ENCODE measurements at places on chromosomes 5 and 9.

DNA sequence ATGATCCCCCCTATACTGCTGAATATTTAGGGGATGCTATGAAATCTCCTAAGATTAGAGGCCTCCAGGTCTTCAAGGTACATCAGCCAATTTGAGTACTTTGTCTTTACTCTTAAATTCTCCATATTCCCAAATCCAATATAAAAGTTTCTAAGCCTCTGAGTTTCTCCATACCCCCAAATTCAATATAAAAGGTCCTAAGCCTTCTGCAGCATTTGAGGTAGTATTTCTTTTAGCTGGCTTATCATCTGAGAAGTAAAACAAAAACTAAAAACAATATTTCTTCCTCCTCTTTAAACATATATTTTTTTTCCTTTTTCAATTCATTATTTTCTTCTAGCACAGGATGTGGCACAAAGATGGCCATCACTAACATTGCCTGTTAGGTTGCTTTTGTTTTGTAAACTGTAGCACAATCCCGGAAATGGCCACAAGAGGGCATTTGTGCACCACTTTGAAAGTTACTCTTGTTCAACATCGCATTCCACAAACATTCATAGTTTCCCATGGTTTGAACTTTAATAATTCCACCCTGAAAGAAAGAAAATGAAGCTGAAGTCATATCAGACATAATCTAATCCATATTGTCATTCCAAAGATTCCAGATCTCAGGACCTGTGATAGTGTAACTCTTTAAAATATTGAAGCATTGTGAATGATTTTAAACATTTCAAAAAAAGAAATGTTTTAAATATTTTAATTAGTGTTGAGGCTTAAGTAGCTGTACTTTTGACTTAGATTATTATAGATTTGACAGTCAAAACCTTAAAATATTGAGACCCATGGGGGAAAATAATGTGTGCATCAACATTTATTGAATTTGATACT is 21.0 kb upstream of the SCGB3A2 start:
- DNase-seq: peak; percentile 32

DNA sequence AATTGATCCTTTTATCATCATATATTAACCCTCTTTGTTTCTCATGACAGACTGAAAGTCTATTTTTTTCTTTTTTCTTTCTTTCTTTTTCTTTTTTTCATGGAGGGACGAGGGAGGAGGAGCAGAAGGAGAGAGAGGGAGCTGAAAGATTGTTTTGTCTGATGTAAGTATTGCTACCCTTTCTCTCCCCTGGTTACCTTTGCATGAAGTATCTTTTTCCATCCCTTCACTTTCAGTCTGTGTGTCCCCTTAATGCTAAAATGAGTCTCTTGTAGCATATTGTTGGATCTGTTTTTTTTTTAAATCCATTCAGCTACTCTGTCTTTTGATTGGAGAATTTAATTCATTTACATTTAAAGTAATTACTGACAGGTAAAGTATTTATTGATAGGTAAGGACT is 27.5 kb upstream of the SERINC5 start:
- DNase-seq: no peak

- no peak for DNase-seq
Observed at GRCh38 chr9:89994988-89995613, 390.3 kb downstream of the GADD45G start.

DNA sequence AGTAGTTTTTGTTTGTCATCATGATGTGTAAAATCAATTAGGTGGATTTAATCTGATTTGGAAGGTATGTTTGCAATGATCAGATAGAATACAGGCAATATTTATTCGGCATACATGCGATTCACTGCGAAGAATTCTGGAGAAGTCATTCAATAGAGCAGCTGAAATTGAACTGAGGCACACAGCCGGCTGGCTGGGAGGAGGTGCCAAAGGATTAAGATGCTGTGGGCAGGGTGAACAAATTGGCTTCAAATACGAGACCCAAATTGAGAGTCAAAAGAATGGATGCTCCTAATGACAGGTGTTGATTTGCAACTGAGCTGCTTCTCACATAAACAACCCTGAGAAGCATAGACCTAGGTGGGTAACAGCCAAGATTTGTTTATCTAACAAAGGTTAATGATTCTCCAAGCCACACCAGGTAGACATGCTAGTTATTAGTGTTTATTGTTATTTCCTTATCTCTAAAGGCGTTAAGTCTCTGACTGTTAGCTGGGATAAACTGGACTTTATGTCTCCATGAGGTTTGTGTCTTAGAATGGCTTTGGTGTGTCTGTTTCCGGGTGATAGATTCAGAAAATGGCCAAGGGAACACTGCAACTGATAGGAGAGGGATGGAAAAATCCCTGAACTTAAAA is 55.3 kb upstream of the CLINT1 start:
- no peak for DNase-seq

DNA sequence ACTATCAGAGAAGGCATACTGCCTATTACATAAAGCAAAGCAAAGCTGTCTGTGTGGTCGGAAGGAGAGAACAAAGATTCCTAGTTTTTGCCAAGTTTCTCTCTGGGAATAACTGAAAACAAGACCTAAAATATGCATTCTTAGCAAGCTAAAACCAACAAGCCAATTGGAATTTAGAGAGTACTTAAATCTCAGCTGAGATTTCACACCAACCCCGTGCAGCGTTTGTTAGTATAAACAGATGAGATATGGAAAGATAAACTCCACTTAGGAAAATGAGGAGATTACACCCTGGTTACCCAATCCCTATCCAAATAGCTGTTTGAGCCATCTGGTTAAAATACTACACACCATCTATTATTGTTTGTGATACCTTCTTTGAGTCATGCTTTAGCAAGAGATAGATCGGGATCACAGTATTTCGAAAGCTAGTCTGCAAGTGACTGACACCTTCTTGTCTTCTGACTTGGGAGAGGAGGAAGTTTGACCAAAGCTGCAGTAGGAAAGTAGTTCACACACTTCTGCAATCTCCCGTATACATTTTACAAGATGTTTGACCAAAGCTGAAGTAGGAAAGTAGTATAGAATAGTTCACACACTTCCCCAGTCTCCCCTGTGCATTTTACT is 18.2 kb downstream of the FAF2 start:
- no peak for DNase-seq

DNA sequence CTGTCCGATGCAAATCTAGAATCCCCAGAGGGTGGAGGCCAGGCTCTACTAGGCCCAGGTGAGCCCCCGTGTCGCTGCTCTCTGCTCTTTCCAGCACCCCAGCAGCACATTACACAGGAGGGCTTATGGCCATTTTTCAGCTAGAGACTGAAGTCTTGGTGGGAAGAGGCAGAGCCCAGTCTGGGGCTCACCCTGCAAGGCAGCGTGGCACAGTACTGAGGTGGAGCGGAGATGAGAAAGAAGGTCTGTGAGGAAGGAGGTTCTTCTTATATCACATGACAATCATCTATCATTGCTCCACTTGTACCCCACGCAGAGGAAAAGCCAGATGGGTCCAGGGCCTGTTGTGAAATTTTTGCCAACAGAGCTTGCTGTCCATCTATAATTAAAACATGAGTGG is 10.0 kb upstream of the KIF12 start:
- DNase-seq: no peak

GRCh38 chr5:171499611-171500010 is 80.2 kb downstream of the FGF18 start:
- DNase-seq: no peak

- DNase-seq: no peak
Observed at GRCh38 chr9:114190563-114190905, 35.2 kb downstream of the COL27A1 start.

GRCh38 chr9:3903273-3903672 is 377.5 kb upstream of the RFX3 start:
- DNase-seq: no peak

GRCh38 chr5:42360056-42360455 is 63.2 kb upstream of the GHR start:
- DNase-seq: no peak

GRCh38 chr5:14462681-14463080 is 118.9 kb upstream of the OTULINL start:
- DNase-seq: no peak

- no peak for DNase-seq
Observed at GRCh38 chr9:114416906-114417305, 29.1 kb upstream of the AKNA start.

DNA sequence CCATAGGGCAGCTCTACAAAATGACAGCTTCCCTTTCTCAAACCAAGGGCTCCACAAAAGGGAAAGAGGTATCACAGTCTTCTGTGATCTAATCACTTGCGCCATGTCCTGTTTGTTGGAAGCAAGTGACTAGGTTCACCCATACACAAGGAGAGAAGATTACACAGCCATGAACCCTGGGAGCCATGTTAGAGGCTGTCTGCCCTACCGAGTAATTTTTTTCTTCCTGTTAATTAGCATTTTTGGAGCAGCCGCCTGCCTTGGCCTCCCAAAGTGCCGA is 33.2 kb upstream of the GOLPH3 start:
- DNase-seq: no peak

DNA sequence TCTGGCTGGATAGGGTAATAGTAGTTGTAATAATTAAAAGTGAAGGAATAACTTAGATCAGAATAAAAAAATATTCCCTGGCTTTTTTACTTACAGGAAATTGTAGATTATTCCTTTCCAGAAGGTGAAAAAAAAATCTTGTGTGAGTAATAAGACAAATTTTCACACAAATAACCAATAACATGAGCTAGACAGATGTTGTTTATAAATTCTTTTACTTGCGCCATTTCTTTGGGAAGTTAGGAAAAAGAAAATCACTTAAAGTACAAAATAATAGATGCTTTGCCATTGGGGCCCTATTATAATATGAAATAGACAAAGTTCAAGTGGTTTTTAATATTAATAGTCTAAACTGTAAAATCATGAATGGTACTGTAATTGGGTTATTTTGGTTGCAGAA is 204.1 kb downstream of the ARRDC3 start:
- DNase-seq: no peak

GRCh38 chr5:172958331-172959046 is 735 bp upstream of the RPL26L1 start:
- DNase-seq: peak; percentile 76

GRCh38 chr5:155546075-155546474 is 532.5 kb downstream of the KIF4B start:
- DNase-seq: no peak

DNA sequence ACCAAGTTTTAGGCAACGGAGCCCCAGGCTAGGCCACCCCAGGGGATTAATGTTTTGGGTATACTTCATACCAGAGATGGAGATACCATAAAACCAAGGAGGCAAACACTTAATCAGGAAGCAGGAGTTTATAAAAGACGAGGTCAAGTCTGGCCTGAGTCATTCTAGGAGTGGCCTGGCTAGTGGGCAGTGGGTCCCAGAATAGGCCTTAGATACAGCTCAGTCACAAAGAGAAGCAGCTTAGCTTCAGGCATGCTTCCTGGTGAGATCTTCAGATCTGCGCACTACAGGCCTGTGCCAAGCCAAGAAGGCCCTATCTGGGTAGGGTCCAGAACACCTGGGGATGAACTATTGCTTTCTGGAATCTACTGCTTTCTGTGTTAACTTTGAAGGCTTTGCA is 20.6 kb upstream of the NR5A1 start:
- DNase-seq: no peak

- no peak for DNase-seq
Observed at GRCh38 chr9:99445371-99445891, 223.3 kb downstream of the SEC61B start.

GRCh38 chr5:176788941-176789872 is 21.2 kb upstream of the UNC5A start:
- DNase-seq: no peak

DNA sequence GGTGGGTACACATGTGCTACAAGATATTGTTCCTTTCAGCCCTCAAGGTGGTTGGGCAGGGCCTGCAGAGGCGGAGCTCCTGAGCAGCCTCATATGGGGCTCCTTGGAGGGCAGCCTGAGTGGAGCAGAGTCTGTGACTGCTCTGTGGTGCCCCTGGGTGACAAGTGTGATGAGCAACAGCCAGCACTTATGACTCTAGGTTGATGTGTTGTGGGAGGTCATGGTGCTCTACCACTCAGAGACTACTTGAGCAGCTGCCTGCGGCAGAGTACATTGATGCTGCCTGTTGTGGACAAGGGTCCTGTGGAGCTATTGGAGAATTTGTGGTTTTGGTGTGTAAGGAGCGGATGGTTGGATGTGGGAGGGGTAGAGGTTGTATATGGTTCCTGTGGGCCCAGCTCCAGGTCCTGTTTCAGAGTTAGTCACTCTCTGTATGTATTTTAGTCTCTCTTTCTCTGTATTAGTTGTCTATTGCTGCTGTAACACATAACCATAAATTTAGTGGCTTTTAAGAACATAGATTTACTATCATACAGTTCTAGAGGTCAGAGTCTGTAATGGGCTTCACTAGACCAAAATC is 141.3 kb downstream of the SREK1 start:
- DNase-seq: no peak

GRCh38 chr5:52360985-52361384 is 426.7 kb upstream of the ITGA1 start:
- DNase-seq: no peak

DNA sequence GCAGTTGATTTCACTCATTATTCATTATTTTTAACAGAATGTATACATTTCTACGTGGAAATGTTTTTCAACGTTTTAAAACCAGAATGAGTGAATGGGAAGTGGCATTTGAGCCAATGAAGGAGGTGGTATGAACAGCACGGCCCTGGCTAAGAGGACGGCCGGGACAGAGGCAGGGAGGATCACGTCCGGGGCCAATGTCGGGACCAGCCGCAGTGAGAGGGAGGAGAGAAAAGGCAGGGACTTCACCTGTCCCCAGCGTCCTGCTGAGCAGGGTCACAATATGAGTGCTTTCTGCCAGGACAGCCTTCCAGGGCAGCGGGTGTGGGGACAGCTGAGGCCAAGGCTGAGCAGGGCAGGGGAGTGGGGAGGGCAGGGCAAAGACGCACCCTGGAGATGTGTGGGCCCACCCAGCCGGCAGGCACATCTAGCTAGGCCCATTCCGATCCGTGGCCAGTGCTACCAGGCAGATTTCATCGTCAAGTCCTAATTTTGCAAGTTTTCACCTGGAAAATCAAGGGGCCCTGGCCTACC is 148.0 kb upstream of the PHYKPL start:
- DNase-seq: no peak

- no peak for DNase-seq
Observed at GRCh38 chr5:80238097-80238496, 17.8 kb downstream of the SERINC5 start.

Measured in naive thymus-derived CD4-positive, alpha-beta T cell (primary cell).